Neural crest cell (in vitro differentiated cells): ENCODE measurements at places on chromosomes 16 and 17.

- DNase-seq = no peak
Measured at GRCh38 chr16:81450783-81451491, 6.3 kb downstream of the CMIP start.

DNA sequence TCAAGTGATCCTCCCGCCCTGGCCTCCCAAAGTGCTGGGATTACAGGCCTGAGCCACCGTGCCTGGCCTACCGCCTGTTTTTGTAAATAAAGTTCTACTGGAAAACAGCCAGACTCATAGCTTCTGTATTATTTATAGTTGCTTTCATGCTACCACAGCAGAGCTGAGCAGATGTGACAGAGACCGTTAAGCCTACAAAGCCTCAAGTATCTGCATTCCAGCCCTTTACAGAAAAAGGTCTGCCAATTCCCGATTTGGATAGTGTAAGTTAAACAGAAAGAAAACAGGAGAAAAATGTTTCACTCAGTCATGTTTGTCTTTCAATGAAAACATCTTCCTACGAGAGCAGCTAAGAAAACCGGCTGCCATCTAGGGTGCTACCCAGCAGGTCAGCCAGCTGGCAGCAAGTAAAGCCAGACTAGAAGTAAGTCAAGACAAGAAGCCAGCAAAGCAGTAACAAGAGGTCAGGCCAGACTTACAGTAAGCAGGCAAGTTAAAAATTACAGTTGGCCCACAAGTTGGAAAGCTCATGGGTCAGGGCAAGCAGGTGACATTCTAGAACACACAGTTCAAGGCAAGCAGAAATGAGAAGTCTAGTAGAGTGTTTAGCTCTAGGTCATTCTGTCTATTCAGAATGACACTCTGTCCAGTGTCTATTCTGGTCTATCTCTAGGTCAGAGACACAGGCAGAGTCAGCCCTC, 17.7 kb downstream of the NCBP3 start:
- no peak for DNase-seq

DNA sequence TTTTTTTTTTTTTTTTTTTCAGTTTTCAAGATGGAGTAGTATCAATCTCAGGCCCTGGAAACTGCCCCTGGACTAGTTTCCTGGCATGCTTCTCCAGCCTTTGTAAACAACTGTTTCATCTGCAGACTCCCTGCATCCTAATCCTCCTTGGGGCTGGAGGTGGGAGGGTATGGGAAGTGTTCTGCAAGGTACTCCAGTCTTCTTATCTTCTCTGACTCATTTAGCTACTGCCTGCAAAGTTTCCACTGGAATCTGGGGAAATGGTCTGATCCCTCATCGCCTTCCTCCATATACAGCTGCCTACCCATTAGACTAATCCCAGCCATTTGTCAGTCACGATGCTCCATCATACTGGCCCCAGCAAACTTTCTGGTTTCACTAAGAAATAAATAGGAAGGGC, 21.5 kb downstream of the COPZ2 start:
- no peak for DNase-seq

- DNase-seq = no peak
Measured at GRCh38 chr17:8828517-8828875, 29.3 kb upstream of the MFSD6L start.

DNA sequence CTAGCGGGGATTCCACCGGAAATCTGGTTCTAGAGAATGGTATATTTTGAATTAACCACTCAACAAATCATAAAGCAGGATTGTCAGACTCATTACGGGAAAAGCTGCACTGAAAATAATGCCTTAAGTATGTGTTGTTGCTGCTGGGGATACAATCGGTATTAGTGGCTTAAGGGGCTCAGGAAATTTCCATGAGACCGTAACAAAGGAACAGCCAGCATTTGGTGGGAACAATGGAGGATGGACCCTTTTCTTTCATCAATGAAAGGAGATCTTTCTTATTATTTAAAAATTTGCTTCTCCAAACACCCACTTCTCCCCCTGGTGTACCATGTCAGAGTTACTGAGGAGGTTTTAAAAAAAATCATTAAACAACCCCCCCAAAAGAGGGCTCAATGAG, 342.6 kb upstream of the ZFHX3 start:
- DNase-seq = no peak
